ENCODE measurements at places on chromosomes 11 and 22.
A peak's percentile ranks its signal among the peaks of the same experiment; 100 is the strongest.

DNA sequence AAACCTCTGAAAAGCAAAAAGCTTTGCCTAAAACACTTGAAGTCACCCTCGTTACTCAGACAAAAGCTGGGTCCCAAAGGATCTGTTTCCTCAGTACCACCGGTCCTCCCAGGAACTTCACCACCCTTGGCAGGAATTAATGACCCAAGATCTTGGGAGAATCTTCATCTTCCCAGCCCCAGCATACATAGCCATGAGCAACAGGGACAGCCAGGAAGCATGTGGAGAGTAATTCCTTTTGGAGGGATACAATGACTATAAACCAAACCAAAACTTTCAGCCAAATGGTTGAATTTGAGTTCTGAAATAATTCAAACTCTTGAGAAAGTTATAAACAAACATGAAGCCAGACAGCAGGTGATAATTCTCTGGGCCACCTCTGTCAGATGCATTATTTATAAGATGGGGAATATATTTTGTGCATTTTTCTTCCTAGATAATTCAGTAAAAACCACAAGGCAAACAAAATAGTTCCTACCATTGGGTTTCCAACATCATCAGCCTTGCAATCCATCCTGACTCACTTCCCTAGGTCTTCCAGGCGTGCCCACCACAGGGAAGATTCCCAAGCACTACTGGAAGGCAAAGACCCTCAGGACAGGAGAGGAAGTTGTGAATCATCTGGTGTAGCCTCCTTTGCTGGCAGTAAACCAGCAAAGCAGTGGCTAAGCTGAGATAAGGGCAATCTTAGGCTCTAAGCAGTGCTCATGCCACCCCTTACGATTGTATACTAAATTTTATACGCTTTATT, 71.7 kb upstream of the DRD2 start:
- peak; percentile 15 for DNase-seq

DNA sequence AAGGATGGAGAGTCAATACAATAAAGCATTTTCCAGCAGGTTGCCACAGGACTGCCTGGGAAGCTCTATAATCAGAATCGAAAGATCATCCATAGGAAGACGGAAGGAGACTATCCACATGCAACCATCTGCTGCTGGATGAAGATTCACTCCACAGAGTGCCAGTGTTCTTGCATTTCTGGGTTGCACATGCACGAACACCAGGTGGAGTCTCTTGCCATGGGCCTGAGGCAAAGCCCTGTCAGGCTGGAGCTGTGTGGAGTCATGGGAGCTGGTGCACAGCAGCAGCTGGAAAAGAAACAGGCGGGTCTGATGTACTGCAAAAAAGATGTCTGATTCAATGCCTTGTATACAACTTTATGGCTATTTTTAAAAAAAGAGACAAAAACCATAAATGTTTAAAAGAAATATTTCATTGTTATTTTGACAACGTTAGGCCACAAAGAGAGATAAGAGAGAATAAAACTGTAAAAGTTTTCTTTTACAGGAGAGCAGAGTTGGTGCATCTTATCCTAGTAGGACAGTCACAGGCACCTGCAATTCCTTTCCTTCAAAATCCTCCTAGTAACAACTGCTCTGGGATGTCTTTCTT, 12.9 kb upstream of the FAT3 start:
- DNase-seq, result peak; percentile 36

DNA sequence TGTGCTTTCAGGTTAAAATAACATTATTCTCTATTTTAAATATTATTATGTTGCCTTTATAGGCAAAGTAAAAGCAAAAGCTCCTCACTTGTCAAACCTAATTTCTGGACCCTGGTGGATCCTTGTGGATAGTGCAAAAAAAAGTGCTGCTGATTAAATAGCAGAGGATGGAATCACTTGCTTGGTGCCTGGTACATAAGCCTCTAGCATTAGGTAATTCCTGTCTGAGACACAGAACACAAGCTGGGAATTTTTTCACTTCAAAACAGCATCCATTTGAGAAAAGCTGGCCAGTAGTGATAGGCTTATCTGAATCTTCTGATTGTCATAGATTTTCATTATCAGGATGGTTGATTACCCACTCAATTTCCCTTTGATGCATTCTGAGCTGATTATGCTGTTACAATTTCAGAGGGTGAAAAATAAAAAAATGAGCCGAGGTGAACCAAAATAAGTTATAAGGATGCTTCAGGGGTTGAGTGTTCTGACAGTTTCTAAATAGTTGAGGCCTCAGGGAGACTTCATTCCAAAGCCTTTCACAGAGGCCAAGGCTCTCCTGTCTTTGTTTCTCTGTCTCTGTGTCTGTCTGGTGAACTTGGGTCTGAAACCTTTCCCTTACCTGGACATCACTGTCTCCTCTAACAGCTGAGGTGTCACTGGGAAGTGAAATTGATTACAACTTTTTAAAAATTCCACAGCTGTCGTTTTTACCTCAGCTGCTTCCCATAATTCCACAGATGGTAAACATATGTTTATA, 242.9 kb downstream of the NELL1 start:
- no peak for DNase-seq

DNA sequence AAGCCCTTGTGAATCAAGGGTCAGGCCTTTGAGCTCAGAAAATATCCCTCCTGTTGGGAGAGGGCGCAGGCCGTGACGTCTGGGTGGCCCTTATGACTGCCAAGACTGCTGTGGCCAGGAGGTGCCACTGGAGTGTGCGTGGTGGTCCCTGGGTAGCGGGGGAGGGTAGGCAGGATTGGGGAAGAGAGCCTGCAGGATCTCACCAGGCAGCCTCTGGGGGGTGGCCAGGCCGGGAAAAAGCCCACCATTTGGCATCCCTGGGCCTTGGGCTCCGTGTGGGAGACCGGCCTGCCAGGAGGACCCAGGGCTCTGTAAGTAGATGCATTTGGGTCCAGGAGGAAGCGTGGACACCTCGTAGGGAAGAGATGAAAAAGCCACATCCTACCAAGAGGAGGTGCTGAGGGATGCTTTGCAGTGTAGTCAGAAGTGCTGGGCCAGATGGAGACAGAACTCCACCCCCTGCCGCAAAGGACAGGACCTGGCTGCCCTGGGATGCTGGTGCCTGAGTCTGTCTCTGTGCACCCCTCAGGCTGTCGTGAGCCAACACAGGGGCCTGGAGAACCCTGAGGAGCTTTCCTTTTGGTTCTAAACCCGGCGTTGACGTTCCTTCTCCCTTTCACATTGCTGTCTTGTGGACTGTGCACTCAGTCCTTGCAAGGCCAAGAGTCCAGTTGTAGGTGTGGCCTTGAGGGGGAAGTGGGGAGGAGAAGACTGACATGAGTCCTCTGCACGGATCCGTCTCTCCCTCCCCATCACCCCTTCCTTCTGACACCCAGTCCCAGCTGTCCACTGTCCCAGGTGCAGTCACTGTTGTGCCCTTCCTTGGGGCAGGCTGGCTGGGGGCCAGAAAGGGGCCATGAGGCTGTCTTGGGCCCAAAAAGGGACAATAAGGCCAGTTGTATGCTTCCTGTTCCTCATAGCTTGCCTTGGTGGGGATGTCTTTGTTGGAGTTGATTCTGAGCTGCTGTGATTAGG, 12.7 kb upstream of the MIEF1 start:
- no peak for DNase-seq

- DNase-seq, result no peak
Observed at GRCh38 chr11:120601536-120601935, 90.0 kb downstream of the GRIK4 start.

All from GM03348 (cell line).